CD4-positive, CD25-positive, alpha-beta regulatory T cell (primary cell): ENCODE measurements at places on chromosomes 5 and 9. TPM values are rescaled to one million over a fixed set of nuclear protein-coding genes. Genes with fewer than 3 reads are reported as not detected.

- no peak overlapping the region for H3K4me3 ChIP-seq
- no peaks in the 10 kb centered on the region for H3K36me3 ChIP-seq
- no peak for DNase-seq
- H3K4me1 ChIP-seq, result no peaks in the 10 kb centered on the region
Measured at GRCh38 chr5:117713585-117714198, 1139.1 kb upstream of the SEMA6A start.

- no peaks in the 10 kb centered on the region for H3K36me3 ChIP-seq
- peaks cover 21% of the 10 kb centered on the region for H3K27me3 ChIP-seq
- peak; percentile 62 for DNase-seq
Measured at GRCh38 chr5:149268928-149269557, 2.6 kb upstream of the AFAP1L1 start.

GRCh38 chr5:180394031-180394636 lies 41.0 kb upstream of the GFPT2 start:
- H3K36me3 ChIP-seq, result no peaks in the 10 kb centered on the region
- H3K27me3 ChIP-seq, result no peaks in the 10 kb centered on the region
- no peaks in the 10 kb centered on the region for H3K4me1 ChIP-seq
- no peak overlapping the region for H3K4me3 ChIP-seq

DNA sequence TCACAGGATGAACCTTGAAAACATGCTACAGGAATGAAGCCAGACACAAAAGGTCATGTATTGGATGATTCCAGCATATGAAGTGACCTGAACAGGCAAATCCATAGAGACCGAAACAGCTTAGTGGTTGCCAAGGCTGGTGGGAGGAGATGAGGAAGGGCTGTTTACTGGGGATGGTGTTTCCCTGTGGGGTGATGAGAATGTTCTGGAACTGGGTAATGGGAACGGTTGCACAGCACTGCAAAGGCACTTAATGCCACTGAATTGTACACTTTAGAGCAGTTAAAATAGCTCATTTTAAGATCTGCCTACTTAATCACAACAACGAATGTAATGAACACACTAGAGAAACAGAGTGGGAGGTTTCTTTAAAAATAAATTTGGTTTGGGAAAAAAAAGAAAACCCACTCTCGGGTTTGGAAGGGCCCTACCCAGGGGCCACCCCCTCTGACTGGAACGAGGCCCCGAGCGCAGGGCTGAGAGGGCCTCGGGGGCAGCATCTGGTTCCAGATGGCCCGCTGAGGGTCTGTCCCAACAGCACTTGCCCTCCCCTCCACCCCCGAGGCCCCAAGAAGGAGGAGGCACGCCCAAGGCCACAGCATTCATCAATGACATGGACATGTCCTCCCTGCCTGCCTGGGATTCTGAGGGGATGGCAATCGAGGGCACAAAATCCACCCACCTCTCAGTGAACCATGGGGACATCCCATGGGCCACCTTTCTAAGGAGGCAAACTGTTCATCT lies 31.7 kb downstream of the SARDH start:
- H3K4me1 ChIP-seq, result peaks cover 43% of the 10 kb centered on the region
- H3K4me3 ChIP-seq, result no peak overlapping the region
- no peak overlapping the region for H3K27ac ChIP-seq
- no peaks in the 10 kb centered on the region for H3K27me3 ChIP-seq
- no peak for DNase-seq
- H3K36me3 ChIP-seq, result no peaks in the 10 kb centered on the region

DNA sequence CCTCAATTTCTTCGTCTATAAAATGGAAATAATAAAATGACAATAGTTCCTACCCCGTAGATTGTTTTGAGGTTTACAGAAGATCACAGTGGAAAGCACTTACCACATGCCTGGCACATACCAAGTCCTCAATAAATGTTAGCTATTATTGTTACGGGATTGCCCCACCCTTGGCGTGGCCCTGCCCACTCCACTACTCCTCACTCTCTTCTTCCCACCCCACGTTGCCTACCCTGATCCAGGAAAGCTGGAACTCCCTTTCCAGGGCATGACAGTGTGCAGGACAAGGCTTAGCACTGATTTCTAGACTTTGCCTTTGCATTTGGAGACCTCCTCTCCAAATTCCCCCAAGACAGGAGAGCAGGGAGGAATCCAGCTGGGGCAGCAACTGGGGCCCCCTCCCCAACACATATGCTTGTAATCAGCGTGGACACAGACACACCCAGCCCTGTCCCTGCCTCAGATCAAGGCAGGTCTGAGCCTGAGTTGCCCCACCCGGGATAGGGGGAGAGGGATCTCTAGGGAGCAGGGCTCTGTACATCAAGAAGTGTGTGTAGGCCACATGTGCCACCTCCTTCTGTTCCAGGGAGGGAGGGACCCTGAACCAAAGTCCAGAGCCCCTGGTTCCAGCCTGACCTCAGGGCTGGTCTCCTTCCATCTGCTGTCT lies 6.7 kb downstream of the SLC4A9 start:
- DNase-seq, result no peak
- no peaks in the 10 kb centered on the region for H3K36me3 ChIP-seq
- no peaks in the 10 kb centered on the region for H3K27me3 ChIP-seq
- no peak overlapping the region for H3K27ac ChIP-seq
- H3K4me1 ChIP-seq, result no peaks in the 10 kb centered on the region

- no peak overlapping the region for H3K4me3 ChIP-seq
- no peaks in the 10 kb centered on the region for H3K36me3 ChIP-seq
- no peak overlapping the region for H3K27ac ChIP-seq
- H3K27me3 ChIP-seq, result peaks cover 2% of the 10 kb centered on the region
- no peak for DNase-seq
Measured at GRCh38 chr9:79266986-79267385, 304.8 kb upstream of the TLE4 start.

- no peaks in the 10 kb centered on the region for H3K27me3 ChIP-seq
- H3K4me3 ChIP-seq, result no peak overlapping the region
- H3K36me3 ChIP-seq, result no peaks in the 10 kb centered on the region
- no peak for DNase-seq
Measured at GRCh38 chr9:4788703-4789102, 4.0 kb upstream of the RCL1 start.

DNA sequence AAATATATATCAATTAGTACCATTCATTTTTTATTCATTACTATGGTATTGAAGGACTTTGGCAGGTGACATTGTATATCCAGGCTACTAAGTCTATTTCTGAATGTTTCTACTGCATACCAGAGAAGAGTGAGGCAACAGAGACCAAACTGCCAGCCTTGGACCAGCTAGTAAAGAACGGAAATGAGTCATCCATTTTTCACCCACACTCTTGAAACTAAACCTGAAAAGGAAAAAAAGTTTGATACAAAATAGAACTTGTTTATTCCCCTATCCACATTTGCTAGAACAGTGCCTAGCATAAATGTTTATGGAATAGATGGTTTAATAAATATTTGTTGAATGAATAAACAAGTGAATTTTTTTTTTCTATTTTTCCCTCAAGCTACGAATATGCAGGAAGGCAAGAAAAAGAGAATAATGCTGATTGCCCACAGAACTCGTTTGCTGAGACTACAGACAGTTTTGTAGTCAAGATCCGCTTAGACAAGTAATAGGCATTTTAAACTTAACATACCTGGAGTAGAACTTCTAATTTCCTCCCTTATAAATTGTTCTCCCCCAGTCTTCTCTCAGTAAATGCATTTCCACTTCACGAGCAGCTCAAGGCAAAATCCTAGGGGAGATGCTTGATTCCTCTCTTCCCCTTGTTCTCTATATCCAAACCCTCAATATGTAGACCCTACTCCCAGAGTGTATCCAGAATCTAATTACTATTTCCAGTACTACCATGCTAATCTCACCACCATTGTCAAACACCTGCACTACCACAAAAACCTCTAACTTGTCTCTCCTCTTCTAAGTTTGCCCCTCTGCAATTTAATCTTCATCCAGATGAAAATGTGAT lies 146.2 kb upstream of the RASA1 start:
- peaks cover 26% of the 10 kb centered on the region for H3K4me1 ChIP-seq
- no peaks in the 10 kb centered on the region for H3K36me3 ChIP-seq
- no peaks in the 10 kb centered on the region for H3K27me3 ChIP-seq
- peak overlapping the region; percentile 62 for H3K4me3 ChIP-seq

DNA sequence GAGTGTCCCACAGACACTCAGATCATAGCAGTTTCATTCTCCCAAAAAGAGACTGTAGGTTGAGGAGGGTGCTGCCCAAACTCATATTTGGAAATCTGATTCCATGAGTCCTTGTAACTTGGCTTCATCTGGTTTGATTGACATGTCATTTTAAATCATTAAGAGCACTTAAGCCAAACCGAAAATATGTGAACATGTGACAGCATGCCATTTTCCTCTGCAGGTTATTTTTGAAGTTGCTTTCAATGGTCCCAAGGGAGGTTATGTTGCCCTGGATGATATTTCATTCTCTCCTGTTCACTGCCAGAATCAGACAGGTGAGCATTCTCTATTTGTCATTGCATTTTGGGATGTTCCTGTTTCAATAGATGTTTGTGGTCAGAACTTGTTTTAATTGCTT lies 87.6 kb downstream of the MAMDC2 start:
- no peaks in the 10 kb centered on the region for H3K4me1 ChIP-seq
- H3K4me3 ChIP-seq, result no peak overlapping the region
- H3K27me3 ChIP-seq, result no peaks in the 10 kb centered on the region
- DNase-seq, result no peak
- H3K36me3 ChIP-seq, result no peaks in the 10 kb centered on the region

DNA sequence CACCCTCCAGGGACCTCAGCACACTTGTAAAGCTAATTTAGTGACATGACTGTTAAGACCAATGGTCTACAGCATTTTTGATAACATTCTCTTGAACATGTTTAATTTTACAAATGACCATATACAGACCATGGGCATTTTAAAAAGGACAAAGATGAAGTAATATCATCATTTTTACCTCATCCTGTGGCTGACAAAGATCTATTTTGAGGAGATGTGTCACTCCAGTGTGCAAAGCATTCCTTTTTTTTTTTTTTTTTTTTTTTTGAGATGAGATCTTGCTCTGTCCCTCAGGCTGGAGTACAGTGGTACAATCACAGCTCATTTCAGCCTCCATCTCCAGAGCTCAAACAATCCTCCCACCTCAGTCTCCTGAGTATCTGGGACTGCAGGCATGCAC lies 118.2 kb upstream of the TBC1D2 start:
- H3K36me3 ChIP-seq, result no peaks in the 10 kb centered on the region
- H3K27me3 ChIP-seq, result no peaks in the 10 kb centered on the region
- no peak overlapping the region for H3K27ac ChIP-seq
- no peak for DNase-seq
- H3K4me1 ChIP-seq, result no peaks in the 10 kb centered on the region

DNA sequence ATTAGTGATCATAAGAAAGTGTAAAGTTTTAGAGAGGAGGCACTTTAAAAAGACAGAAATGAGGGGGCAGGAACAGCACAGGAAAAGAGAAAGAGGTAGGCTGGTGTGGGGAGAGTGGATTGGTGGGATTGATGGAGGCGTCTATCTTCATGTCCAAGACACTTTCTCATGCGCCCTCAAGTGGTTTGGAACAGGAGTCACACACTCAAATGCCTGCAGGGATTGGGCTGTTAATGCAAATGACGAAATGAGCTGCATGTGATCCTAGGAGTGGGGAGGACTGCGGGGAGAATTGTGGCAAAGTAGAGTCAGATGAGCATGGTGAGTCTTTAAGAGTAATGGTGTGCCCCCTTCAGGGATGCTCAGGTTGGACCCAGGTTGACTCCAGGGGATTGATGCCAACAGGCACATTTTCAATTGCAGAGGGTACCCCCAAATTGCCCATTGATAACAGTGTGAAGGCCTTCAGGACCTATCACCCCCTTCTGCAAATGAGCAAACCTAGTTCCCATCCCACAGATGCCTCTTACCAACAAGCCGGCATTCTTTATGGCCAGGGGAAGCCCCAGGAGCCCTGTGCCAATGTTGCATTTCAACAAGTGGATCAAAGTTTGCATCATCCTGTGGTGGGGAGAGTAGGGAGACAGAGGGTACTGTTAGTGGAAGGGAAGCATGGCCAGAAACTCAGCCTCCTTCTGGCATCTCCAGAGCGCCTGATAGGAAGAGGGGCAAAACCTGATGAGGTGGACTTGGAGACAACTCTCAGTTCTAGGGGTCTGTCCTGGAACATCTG lies 5.3 kb downstream of the SLC36A3 start:
- DNase-seq, result peak; percentile 23
- H3K4me1 ChIP-seq, result no peaks in the 10 kb centered on the region
- peaks cover 5% of the 10 kb centered on the region for H3K27me3 ChIP-seq
- H3K36me3 ChIP-seq, result no peaks in the 10 kb centered on the region
- no peak overlapping the region for H3K27ac ChIP-seq
- H3K4me3 ChIP-seq, result no peak overlapping the region

DNA sequence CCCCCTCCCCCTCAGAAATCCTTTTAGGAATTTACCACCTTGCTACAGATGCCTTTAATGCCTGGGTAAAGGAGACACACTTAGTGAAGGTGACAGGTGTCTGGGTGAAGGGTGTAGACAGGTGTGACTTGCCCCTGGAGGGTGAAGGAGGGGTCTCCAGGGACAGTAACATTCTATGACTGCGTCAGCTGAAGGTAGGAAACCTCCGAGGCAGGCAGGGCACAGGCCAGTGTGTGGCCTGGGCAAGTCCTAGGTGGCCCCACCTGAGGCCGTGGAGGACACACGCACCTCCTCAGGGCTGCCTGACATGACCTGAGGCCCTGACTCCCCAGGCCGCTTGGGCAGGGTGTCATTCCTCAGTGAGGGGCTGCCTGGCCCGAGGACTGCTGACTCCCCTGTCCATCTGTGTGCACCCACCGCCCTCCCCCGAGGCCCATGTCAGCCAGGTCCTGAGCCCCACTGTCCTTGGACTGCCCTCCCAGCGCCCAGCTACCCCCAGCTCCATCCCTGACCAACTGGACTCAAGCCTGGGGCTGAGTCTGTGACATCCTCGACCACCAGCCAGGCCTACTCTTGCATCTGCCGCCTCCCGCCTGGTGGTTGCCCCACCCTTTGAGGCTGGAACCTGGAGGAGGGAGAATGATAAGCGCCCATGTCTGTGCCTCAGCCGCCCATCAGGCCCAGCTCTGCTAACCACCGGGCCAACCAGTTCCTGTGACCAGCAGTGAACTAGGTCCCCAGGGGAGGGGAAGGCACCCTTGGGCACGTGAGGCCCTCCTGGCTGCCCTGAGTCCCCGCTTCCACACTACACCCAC lies 18.4 kb downstream of the CARD19 start:
- DNase-seq, result no peak
- no peak overlapping the region for H3K27ac ChIP-seq
- H3K27me3 ChIP-seq, result no peaks in the 10 kb centered on the region
- H3K36me3 ChIP-seq, result peaks cover 31% of the 10 kb centered on the region
- H3K4me1 ChIP-seq, result peaks cover 8% of the 10 kb centered on the region

DNA sequence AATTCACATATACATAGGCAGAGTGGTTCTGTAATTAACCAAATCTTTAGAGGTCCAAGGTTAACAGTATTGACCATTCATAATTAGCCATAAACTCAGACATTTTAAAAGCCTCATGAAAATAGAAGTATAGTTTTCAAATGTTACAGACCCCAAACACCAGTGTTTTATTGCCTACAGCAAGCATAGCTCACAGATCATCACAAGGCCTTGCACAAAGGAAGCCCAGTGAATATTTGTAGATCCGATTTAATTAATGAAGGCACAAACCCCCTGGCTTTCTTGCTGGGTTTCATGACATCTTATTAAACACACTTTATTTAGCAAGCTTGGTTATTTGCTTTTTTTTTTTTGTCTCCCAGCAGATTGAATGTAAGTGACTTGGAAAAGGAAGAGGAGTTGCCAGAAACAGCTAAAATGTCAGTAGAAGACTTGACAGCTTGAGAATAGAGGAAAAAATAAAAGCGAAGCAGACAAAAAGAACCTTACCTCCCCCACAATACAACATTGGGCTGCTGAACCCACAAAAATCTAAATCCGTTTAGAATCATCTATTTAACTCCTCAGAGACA lies 283.9 kb upstream of the TNC start:
- DNase-seq, result no peak
- no peaks in the 10 kb centered on the region for H3K36me3 ChIP-seq
- no peaks in the 10 kb centered on the region for H3K27me3 ChIP-seq
- H3K4me1 ChIP-seq, result no peaks in the 10 kb centered on the region

SERF1A gene
- total RNA-seq, result 7.5 TPM

FOXD4 gene
- total RNA-seq, result 0.32 TPM

LCN15 gene
- not detected for total RNA-seq

FGF10 gene
- not detected for total RNA-seq

PRUNE2 gene
- total RNA-seq, result not detected
